CD4-positive, alpha-beta T cell (primary cell): ENCODE measurements at places on chromosomes 7 and 10. TPM values are rescaled to one million over a fixed set of nuclear protein-coding genes. Genes with fewer than 3 reads are reported as not detected.

The LAMB4 gene
- 0.11 TPM for total RNA-seq

The AEBP1 gene
- 21.3 TPM for total RNA-seq

The SPDYE9 gene
- not detected for total RNA-seq

The GOLGA7B gene
- total RNA-seq: 4.5 TPM

The P4HA1 gene
- total RNA-seq: 9.1 TPM

The STAM gene
- 53.3 TPM for total RNA-seq

DNA sequence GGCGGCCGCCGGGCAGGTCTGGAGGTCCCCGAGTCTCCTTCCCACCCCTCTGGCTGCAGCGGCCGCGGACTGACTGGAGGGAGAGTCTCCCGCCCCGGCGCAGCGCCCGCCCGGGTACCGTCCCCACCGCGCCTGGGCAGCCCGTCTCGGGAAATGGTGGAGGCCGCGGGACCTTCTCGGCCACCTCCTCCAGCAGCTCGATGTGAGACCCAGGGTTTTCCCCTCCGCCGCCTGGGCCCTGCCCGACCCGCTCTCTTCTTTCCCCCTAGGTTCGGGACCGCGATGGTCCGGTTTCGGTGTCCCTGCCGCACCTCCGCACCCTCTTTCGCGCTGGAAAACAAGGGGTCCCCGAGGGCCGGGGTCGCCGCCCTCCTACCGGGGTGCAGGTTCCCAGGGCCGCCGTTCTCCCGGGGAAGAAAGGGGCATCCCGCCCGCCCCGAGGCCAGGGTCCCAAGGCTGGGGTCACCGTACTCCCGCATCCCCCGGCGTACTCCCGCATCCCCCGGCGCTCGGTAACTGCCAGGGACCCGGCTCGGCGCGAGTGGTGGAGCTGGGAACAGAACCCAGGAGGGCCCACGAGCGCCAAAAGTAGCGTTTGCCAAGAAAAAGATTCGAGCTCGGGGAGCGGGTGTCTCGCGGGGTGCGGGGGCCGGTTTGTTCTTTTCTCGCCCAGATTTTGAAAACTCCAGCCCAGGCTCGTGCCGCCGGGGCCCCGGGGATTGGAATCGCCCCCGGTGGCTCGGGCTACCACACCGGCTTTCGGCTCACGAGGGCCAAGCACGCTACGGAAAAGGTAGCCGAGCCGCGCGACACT, 3.4 kb downstream of the TNRC18 start:
- DNase-seq: peak; percentile 50

DNA sequence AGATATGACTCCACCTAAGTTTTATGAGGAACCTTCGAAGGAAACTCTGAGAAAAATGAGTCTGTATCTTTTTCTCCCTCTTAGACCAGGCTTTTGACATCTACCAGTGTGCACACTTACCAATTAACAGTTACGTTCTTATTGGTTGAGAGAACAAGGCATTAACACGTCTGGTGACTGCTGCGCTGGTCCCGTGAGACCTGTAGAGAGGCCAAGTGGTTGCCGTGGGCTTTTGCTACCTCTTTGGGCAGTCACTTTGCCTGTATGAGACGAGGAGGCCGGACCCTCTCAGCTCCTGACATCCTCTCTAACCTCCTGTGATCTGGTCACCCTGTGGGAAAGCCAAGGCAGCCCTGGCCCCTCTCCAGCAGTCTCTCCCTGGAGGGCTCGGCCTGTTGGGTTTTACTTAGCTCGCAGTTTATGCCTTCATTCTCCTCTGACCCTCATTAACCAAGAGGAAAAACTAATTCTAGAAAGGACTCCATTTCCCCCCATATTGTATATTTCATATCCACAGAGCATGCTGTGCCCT, 513.9 kb upstream of the GALNT17 start:
- DNase-seq: no peak

- DNase-seq: no peak
Measured at GRCh38 chr7:1768832-1769231, 98.8 kb downstream of the ELFN1 start.

GRCh38 chr7:46396481-46396880, 475.4 kb upstream of the IGFBP3 start:
- no peak for DNase-seq
